ENCODE measurements at places on chromosomes 16 and 17.

GRCh38 chr16:23113185-23113584, 36.1 kb downstream of the USP31 start:
- no peak for DNase-seq

DNA sequence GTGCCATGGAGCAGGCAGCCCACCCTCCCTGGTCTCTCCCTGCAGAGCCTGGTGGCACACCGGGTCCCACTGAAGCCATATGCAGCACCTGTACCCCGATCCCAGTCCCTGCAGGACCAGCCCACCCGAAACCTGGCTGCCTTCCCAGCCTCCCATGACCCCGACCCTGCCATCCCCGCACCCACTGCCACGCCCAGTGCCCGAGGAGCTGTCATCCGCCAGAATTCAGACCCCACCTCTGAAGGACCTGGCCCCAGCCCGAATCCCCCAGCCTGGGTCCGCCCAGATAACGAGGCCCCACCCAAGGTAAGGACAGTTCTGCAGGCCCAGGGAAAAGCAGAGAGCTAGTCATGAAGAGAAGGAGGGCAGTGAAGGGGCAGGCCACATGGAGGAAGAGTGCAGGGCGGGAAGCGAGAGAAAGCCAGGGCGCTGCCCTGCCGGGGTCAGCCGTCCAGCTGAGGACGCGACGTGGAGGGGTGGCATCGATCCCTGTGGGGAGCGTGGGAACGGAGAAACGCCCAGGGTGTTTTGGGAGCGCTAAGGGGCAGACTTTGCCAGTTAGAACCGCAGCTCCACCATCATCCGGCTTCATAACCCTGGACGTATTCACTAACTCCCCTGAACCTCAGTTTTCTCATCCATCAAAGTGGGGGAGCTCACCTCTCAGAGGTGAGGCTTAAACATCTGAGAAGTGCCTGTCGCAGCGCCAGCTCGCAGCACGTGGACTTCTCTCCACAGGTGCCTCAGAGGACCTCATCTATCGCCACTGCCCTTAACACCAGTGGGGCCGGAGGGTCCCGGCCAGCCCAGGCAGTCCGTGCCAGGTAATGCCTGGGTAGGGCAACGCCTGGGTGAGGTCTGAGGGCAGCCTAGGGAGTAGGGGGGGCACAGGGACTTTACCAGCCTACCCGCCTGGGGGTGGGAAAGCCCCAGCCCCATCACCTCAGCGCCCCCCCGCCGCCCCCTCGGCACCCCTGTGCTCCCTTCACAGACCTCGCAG, 7.6 kb upstream of the C17orf107 start:
- no peak for DNase-seq

DNA sequence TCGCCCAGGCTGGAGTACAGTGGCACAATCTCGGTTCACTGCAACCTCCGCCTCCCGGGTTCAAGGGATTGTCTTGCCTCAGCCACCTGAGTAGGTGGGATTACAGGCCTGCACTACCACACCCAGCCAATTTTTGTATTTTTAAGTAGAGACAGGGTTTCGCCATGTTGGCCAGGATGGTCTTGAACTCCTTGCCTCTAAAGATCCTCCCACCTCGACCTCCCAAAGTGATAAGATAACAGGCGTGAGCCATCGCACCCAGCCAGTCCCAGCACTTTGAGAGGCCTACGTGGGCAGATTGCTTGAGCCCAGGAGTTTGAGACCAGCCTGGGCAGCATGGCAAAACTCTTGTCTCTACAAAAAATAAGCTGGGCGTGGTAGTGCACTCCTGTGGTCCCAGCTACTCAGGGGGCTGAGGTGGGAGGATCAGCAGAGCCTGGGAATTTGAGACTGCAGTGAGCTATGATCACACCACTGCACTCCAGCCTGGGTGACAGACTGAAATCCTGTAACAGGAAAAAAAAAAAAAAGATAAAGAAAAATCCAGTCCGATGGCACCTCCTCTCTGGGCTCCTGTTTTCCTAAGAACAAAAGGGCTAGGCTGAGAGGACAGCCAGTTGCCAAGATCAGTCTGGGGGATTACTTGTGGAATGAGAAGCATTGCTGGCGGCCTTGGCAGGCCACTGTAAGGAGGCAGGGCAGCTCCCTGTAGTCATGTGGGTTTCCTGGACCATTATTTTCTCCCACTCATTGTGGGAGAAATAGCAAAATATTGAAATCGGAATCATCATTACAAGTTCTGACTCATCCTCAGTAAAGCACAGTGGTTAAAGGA, 3.0 kb upstream of the PIPOX start:
- DNase-seq, result no peak

DNA sequence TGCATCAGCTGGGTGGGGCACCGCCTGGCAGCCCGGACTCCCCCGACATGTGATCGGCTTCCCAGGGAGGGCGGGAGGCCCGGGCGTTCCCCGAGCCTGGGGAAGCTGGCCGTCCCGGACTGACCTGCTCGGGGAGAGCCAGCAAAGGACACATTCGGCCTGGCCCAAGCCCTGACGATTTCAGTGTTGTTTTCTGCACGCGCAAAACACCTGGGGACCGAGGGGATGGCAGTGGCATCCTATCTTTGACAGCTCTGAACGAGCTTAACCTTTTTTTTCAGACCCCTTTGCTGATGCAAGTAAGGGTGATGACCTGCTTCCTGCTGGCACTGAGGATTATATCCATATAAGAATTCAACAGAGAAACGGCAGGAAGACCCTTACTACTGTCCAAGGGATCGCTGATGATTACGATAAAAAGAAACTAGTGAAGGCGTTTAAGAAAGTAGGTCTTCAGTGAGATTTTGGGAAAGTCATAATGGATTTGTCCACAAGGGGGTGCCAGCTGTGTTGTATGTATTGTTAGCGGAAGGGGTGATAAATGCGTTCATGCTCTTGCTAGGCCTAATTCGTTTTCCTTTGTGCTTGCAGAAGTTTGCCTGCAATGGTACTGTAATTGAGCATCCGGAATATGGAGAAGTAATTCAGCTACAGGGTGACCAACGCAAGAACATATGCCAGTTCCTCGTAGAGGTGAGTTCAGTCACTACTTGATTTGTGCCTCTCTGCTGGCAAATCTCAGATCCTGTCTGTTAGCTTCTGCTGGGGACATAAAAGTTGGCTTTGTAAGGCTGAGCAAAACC, 1.0 kb downstream of the EIF1 start:
- peak; percentile 70 for DNase-seq

DNA sequence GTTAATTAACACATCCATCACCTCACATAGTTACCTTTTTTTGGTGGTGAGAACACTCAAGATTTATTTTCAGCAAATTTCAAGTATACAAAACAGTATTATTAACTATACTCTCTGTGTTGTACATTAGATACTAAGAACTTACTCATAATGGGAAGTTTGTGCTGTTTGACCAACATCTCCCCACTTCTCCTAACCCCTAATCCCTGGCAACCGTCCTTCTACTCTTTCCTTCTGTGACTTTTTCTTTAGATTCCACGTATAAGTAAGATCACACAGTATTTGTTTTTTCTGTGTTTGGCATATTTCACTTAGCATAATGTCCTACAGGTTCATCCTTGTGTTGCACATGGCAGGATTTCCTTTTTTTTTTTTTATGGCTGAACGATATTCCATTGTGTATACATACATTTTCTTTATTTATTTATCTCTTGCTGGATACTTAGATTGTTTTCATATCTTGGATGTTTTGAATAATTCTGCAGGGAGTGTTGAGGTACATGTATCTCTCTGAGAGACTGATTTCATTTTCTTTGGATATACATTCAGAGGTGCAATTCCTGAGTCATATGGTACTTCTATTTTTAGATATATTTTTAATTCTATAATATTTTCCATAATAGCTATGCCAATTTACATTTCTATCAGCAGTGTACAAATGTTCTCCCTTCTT, 19.0 kb downstream of the PPM1D start:
- DNase-seq, result no peak

GRCh38 chr17:80652756-80653330, 108.2 kb downstream of the RPTOR start:
- no peak for DNase-seq
